NCI-H187 treated with DMSO at 0.1 percent for 48 hours (cell line): ENCODE measurements at places on chromosomes 5 and 9.
A peak's percentile ranks its signal among the peaks of the same experiment; 100 is the strongest.

DNA sequence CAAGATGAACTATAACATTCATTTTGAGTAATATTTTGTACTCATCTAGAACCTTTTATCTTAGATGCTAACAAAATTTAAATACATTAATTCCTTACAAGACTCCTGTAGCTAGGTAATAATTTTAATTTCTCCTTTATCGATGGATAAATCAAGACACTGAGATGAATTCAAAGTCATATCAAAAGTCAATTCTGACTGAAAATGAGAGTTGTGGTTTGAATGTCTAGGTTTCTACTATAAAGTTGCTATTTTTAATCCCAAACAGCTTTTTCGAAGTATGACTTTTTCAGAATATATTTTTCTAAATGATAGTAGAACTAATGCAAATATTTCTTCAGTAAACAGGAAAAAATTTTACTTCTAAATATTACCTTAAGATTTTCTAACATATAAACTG lies 491.7 kb upstream of the FAM174A start:
- DNase-seq = no peak

DNA sequence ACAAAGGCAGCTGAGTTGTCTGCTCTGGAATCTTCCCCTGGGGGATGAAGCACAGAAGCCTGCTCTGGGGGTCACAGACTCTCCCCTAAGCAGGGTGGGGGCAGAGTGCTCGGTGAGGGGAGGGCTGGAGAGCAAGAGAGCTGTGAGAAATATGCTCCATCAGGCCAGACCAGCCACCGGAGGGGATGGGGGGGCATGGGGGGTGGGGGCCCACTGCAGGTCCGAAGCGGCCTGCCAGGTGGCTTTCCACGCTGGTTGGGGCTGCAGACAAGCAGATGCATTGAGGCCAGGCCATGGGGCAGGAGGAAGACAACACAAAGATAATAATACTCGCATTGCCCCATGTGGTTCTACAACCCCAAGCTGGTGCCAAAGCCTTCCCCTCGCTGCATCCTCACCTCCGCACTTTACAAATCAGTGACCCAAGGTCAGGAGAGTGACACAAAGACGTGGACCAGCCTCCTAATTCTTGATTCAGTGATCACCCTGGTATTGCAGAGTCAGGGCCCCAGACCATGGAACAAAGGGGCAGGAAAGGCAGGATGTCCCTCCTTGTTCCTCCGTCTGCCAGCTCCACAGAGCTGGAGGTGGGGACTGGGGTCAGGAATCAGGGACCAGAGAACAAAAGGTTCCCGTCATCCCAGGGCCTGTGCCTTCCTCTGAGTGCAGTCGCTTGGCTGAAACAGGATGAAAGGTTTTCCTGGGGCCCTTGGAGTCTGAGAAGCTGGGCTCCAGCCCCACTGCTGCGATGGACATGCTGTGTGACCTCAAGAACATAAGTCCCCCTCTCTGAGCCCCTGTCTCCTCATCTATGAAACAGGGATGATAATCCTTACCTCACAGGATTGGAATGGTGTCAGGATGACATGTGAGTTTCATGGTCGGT lies 37.2 kb upstream of the GABRP start:
- DNase-seq = no peak

GRCh38 chr5:75651575-75652238 lies 40.5 kb downstream of the ANKDD1B start:
- DNase-seq = no peak

DNA sequence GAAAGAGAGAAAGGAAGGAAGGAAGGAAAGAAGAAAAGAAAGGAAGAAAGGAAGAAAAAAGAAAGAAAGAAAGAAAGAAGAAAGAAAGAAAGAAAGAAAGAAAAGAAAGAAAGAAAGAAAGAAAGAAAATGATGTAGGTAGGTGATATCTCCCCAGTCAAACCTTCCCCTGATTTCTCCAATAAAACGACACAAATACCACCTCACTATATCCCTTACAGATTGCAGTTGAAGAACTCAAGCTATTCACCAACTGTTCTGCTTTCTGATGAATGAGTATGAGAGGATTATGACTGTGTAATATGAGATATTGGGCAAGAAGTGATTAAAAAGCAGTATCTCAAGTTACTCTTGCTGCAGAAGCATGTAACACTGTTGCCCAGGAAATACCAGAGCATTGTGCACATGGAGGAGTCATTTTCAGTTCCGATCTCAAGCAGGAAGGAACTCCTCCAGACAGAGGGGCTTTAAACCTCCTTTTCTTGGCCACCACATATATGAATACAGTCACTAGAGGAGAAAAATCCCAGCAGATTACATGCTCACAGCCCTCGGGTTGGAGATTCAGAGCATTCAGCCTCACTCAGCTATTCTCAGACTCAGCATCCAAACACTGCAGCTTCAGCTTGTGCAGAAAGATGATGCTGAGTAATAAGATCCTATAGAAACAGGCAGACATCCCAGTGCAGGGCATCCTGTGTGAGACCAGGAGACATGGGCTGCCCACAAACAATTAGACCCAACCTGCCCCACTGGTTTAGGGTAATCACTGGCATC lies 61.4 kb downstream of the UGCG start:
- no peak for DNase-seq

DNA sequence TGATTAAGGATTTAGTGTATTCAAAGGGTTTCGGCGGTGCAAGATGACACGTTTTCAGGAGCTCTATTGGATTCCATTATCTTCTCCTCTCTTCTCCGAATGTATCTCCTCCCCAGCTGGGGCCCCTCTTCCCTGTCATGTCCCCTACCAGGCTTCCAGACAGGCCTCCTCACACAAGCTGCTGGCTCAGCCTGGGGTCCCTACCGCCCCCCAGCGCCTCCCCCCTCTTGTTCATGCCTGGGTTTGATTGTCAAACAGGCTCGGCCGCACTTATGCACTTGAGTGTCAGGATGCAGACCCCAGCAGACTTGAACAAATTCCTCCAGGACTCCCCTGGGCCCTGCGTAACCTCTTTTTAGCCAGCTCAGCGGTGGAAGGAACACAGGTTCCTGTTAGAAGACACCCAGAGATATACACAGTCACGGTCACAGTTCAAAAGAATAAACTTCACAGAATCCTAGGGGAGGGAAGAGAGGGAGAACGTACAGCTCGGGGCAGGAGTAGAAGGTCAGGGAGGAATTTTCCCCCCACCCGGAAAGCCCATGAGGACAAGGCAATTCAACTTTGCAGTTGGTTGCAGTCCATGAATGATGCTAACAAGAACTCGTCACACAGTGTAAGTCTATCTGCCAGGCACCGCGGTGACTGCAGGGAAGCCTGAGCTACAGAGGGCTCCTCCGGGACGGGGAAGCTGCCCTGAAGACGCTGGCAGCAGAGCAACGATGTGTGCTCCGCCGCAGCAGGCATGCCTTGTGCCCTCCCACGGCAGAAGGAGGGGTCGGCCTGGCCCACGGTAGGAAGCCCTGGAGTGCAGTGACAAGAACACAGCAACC lies 560.0 kb downstream of the BNC2 start:
- DNase-seq = no peak

DNA sequence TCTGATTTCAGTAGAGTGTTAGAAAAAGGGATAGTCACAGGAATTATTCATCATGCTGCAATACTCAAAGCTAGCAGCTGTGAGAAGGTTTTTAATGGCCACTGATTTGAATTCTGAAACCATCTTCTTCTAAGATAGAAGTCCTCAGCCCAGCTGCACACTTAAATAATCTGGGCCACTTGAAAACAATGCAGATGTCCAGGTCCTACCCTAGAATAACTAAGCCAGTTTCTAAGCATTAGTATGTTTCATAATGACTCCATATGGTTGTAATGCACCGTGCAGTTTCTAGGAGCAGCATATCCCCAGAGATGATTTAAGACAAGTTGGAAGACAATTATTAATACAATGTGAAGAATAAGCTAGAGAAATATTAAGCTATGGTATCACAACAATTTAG lies 159.9 kb upstream of the FBXL17 start:
- no peak for DNase-seq

DNA sequence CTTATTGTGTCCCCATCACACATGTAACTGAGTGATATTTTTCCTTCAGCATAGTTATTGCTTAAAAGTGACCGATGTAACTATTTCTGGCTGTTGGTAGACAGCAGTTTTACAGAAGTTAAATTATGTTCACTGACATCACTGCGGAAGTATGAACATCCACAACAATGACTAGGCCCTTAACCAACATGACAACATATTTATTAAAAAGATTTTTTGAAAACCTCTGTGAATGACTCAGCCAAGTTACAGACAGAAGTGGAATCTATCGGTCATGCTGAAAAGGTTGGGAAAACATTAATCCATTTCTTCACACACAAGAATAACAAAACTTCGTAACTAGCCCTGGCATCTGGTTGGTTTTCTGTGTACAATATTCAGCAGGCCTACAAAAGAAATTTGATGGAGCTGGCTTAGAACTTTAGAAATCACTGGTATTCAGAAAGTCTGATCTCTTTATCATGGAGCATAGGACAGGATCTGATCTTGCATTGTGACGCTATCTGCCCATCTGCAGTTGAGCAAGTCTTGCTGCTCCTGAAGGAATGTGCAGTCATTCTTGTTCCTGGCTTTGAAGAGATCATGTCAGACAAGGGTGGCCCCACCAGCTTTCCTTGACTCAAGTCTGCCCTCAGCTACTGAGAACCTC lies 6.5 kb downstream of the GLIS3 start:
- no peak for DNase-seq

- no peak for DNase-seq
Measured at GRCh38 chr5:150230842-150231241, 41.0 kb downstream of the SLC6A7 start.

DNA sequence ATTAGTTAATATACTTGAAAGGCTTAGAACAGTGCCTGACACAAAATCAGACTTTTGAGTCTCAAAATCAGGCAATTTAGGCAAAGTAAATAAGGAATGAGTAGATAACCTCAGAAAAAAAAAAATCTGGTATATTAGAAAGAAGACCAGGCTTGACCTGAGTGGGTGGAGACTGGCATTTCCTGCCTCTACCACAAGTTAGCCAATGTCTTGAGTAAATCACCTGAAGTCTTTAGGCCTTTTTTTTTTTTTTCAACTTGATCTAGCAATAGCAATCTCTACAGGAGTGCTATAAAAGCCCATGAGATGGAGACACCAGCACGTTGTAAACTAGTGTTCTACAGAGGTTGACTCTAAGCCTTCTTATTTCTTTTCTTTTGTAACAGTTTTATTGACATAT lies 104.2 kb upstream of the RASEF start:
- no peak for DNase-seq

GRCh38 chr5:175654339-175654738 lies 3.5 kb upstream of the HRH2 start:
- DNase-seq = peak; percentile 97

DNA sequence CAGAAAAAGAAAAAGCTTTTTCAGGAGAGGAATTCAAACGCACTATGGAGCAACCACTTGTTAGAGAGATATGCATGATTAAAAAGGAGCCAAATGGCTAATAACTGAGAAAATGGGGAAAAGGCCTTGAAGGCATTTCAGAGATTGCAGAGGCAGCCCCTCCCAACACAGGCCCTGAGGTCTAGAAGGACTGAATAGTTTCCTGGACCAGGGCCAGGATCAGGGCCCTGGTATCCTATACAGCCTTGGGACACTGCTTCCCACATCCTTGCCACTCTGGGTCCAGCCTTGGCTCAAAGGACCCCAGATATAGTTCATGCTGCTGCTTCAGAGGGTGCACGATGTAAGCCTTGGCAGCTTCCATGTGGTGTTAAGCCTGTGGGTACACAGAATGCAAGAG lies 20.7 kb upstream of the FEM1C start:
- no peak for DNase-seq

- DNase-seq = no peak
Measured at GRCh38 chr9:114225561-114226212, 70.3 kb downstream of the COL27A1 start.
